ENCODE measurements at places on chromosomes 7 and 10. TPM values are rescaled to one million over a fixed set of nuclear protein-coding genes. Genes with fewer than 3 reads are reported as not detected.

GRCh38 chr10:90193240-90193985 lies 492.0 kb downstream of the KIF20B start:
- no peak for DNase-seq

DNA sequence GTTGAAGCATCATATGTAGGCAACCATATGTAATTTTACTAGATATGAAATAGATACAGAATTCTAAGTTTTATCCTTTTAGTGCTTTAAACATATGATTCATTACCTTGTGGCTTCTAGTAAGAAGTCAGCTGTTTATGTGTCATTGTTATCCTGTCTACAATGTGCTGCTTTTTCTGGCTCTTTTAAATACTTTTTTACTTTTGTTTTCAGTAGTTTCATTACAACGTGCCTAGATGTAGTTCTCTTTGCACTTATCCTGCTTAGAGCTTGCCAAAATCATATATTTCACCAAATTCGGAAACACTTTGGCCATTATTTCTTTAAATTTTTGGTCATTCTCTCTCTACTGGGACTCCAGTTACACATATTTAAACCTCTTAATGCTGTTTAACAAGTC lies 26.4 kb downstream of the YAE1 start:
- no peak for DNase-seq

GRCh38 chr7:155455132-155455693 lies 2.7 kb upstream of the EN2 start:
- DNase-seq = no peak

DNA sequence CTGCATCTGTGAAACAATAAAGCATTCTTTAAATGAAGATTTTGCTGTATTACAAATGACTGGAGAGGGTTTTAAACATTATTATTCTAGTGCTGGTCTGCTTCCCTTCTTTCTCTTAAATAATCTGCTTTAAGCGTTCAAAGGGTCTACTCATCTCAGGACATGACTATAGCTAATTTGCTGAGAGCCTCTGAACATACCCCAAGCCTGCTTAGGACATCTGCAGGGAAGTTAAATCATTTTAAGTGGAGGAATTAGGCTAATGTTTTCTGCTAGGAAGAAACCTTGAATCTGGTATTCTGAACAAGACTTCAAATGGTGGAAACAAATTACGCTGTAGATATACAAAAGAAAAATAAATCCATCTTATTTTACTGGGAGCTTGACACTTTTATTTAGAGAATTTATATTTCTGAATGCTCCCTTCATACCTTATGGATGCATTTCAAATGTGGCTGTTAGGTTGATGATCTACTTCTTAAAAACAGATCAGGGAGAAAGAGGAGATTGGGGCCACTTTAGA lies 124.4 kb upstream of the ITGB1 start:
- no peak for DNase-seq

DNA sequence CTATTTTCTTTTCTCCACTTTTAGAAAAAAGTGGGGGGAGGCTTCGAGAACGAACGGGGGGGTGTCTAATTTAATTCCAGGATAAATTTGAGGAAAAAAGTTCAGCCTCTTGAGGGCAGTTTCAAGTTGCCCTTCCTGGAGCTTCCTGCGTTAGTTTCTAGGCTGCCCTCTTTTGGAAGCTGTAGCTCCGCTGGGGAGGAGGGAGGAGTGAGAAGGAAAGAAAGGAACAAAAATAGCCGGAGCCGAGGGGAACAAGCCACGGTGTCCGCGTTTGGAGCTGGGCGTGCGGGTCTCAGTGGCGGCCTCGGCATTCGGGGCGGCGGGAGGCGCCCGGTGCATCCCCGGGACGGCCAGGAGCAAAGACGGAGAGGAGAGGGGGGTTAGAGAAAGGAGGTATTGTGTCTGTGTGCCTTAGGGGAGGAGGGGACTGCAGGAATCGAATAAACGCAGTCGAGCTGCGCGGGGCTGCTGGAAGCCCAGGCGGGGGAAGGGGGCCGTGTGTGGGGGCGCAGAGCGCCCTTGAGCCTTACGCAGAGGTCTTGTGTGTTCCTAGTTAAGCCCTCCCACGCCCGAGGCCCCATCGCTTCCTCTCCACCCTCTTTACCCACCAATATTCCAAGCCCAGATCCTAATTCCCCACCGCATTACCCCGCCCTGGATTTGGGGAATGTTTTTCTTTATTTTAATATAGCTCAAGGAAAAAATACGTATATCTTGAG lies 2.0 kb upstream of the TNRC18 start:
- DNase-seq = no peak

GRCh38 chr7:11335947-11336346 lies 362.3 kb downstream of the PHF14 start:
- no peak for DNase-seq

DNA sequence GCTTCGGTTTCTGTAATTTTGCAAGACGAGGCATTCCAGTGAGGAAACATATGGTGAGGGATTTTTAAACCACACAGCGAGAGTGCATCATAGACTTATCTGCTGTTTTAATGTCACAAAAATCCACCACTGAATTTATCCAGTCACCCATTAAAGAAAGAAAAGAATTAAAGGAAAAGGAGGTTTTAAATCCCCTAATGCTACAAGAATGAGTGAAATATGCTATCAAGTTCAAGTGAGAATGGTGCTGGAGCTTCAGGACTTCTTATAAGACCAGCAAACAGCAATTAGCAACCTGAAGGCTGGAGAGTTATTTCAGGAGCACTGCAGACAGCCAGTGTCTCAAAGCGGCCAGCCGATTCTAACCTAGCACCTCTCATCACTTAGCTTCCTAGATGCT lies 439.1 kb upstream of the MGMT start:
- no peak for DNase-seq

DNA sequence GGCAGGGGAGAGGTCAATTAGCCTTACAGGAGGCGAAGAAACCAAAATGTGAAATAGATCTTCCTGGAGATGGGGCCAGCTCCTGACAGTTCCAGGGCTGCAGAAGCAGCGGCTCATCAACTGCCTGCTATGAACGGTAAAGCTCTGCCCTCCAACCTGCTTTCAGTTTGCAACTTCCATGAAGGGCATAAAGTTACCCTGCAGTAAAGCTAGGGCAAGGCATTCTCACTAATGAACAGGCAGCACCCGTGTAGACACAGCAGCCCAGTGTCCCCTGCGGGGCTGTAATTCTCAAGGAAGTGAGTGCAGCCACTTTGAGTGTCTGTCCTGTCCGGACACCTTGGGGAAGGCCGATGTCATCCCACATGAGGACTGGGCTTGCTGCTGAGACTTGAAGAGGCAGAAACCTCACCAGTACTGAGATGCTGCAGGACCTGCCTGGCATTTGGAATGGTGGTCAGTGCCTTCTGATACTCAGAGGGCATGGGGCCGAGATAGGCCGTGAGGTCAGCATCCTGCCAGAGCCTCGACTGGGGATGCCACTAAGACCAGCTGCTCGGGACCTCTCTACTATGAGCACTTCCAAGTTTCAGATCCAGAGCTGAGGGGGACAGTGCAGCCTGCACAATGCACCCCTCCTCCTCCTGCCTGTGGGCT lies 26.1 kb upstream of the C10orf53 start:
- DNase-seq = no peak

DNA sequence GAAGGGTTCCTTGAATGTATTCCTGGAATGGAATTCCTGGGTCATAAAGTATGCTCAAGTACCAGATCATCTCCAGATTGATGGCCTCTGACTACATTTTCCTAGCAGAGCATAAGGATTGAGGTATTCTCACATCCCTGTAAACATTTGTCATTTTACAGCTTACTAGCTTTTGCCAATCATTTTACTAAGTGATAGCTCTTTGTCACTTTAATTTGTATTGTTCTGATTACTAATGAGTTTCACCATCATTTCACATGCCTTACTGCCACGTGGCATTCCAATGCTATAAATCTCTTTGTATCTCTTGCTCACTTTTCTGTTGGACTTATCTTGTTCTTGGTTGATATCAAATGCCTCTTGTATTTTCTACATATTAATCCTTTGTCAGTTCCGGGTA lies 68.6 kb upstream of the CACNB2 start:
- no peak for DNase-seq

DNA sequence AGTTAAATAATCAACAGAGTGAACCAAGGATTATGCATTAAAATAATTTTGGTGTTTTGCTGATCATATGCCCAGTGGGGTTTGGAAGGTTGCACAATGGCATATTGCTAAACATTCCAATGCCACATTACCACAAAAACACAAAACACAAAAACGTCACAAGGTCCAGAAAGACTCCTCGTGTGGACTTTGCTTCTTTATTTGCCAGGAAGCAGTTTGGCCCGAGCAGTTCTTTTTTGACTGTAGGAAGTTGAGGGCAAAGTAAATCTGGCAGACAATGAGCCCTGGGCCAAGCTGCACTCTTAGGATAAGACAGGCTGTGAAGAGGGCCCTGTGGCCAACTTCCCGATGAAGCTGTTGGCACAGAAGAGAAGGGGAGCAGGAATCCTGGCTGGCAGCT lies 39.2 kb upstream of the SLC35B4 start:
- DNase-seq = no peak

DNA sequence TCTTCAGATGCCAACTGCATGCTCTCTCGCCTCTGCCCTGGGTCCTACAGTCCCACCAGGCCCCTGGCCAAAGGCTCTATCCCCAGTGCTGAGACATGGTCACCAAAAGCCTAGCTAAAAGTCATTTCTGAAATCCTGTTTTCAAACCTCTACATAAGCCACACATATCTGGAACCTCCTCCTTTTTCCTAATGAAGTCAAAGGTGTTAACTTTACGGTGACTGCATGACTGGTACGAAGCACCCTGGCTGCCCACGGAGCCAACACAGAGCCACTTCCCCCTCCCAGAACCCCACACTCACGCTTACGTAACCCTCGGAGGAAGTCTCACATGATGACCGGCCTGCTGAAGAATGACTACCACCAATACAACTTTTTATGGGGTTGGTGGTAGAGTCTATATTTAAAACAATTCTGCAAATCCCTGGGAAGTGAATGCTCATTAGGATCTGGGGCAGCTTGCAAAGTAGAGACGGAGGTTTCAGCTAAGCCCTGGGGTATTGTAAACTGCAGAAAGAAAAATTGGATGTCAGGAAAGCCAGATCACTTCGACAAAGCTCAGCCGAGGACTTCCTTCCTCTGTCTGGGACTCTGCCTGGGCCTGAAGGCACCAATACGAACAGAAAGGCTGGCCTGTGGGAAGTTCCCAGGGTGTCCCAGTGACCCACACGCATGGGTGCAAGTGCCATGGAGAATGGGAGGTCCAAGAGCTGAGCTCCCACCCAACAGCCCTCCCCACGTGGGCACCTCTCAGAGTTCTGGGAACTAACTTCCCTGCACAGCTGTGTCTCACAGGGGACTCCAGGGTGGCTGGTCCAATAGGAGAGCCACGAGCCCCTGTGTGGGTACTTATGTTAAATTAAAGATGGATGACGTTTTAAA lies 50.7 kb downstream of the PDGFA start:
- no peak for DNase-seq

DNA sequence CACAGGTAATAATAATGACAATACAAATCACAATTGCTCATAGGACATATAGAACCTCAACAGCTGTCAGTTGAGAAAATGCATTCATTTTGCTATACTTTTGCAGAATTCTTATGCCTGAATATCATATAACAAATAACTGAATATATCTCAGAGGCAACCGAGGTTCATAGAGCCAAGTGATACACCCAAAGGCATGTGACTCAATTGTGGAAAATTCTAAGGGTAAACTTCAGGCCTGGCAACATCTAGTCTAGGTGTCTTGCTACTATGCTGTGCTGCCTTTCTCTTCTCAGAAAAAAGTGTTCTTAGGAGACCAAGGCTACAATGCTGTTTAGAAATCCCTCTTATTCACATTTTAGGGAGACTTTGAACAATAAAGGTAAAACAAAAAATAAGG lies 270.7 kb downstream of the BAMBI start:
- DNase-seq = no peak

DNA sequence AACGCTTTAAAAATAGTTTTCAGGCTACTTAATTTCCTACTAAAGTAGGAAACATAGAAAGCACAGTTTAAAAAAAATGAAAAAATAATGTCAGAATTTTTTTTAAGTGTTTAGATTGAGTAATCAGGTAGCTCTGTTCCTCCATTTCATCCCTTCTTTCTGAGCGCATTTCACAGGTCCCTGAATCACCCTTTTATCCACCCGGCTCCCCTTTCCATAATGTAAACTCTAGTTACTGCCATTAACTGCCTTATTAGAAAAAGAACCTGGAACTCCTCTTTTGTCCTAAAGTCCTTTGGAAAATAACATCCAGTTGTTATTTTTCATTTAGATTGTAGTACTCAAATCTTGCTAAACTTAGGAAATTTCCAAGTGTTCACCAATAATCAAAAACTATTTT lies 5.8 kb downstream of the KCND2 start:
- DNase-seq = no peak

GRCh38 chr10:33363106-33363505 lies 28.6 kb upstream of the NRP1 start:
- DNase-seq = no peak

GRCh38 chr7:2959828-2960599 lies 83.7 kb downstream of the CARD11 start:
- DNase-seq = no peak

DNA sequence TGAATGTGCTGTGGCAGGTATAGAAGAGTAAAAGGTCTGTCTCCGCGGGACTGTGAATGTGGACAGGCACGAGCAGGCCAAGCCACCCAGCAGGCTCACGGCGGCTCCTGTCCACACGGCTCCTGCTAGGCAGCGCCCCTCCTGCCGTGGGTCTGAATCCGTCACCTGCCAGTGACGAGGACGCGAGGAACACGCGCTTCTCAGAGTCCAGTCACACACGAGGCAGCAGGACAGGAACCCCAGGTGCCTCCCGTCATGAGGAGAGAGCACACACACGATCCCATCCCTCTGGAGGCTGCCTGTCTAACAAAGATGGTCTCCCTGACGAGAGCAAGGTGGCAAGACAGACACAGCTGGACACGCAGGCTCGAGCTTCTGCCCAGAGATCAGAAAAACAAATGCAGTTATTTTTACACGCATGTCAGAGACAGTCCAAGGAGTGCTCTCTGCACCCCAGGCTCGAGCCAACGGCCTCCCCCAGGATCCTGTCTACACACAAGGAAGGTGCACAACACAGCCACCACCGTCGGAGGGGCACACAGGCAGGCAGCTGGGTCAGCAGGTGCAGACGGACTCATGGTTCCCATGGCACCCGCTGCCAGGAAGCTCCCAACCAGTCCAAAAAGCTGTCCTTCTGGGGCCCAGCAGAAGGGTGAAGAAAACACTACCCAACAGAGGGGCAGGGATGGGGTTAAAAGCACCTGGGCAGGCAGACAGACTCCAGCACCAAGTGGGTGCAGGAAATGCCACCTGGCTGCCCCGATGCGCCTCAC lies 103.2 kb downstream of the MAD1L1 start:
- no peak for DNase-seq

DNA sequence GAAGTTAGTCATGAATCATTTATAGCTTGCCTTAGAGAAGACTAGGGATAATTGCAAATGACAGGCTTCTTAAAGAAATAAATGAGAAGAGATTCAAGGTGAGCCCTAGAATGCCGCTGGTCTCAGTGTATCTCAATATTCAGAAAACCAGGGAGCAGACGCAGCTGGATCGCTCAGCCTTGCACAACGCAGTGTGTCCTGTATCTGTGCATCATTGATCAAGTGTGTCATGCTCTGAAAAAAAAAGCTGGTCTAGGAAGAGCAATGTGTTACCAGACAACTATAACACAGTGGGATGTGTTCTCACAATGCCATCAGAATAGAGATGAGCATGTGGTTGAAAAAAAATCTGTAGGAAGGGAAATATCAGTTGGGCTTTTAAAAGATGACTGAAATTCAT lies 230.1 kb downstream of the CALN1 start:
- no peak for DNase-seq

The GPR26 gene
- polyA plus RNA-seq = not detected

The CAMK1D gene
- 15.1 TPM for polyA plus RNA-seq

The FXYD4 gene
- polyA plus RNA-seq = not detected

The ARMC10 gene
- polyA plus RNA-seq = 44.1 TPM

The ITGA8 gene
- polyA plus RNA-seq = not detected

The PAOX gene
- 16.8 TPM for polyA plus RNA-seq

The PIK3CG gene
- polyA plus RNA-seq = 31.0 TPM

The PKD2L1 gene
- not detected for polyA plus RNA-seq

The MRC1 gene
- not detected for polyA plus RNA-seq

Data from CD8-positive, alpha-beta memory T cell (primary cell).